ENCODE measurements at places on chromosomes 16 and 17. TPM values are rescaled to one million over a fixed set of nuclear protein-coding genes. Genes with fewer than 3 reads are reported as not detected.
A peak's percentile ranks its signal among the peaks of the same experiment; 100 is the strongest.

- no peak for DNase-seq
- no peaks in the 10 kb centered on the region for H3K36me3 ChIP-seq
- no peaks in the 10 kb centered on the region for H3K27me3 ChIP-seq
- peaks cover 52% of the 10 kb centered on the region for H3K4me1 ChIP-seq
- no peak overlapping the region for H3K4me3 ChIP-seq
- H3K27ac ChIP-seq, result peak overlapping the region; percentile 71
Measured at GRCh38 chr16:67683767-67684166, 17.2 kb downstream of the C16orf86 start.

SPATA32 gene
- polyA plus RNA-seq, result 0.08 TPM

GRCh38 chr16:78791011-78791410 lies 691.6 kb downstream of the WWOX start:
- H3K27me3 ChIP-seq, result no peaks in the 10 kb centered on the region
- H3K4me3 ChIP-seq, result no peak overlapping the region
- H3K36me3 ChIP-seq, result no peaks in the 10 kb centered on the region

DNA sequence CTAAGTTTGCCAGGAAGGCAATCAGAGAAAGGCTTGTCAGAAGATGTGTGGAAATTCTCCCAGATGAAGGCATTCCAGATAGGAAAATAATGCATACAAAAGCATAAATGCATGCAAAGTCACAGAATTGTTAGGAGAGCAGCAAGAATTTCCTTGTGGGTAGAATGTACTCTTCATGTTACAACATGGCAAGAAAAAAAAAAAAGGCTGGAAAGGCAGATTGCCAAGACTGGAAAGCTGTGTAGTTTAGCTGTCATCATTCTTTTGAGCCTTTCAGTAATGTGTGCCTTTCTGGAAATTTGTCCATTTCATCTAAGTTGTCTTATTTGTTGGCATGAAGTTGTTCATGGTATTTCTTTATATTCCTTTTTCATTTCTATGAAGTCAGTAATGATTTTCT lies 71.0 kb upstream of the EFCAB3 start:
- no peaks in the 10 kb centered on the region for H3K36me3 ChIP-seq
- H3K4me1 ChIP-seq, result no peaks in the 10 kb centered on the region
- no peak overlapping the region for H3K27ac ChIP-seq
- H3K4me3 ChIP-seq, result no peak overlapping the region
- H3K27me3 ChIP-seq, result no peaks in the 10 kb centered on the region

DNA sequence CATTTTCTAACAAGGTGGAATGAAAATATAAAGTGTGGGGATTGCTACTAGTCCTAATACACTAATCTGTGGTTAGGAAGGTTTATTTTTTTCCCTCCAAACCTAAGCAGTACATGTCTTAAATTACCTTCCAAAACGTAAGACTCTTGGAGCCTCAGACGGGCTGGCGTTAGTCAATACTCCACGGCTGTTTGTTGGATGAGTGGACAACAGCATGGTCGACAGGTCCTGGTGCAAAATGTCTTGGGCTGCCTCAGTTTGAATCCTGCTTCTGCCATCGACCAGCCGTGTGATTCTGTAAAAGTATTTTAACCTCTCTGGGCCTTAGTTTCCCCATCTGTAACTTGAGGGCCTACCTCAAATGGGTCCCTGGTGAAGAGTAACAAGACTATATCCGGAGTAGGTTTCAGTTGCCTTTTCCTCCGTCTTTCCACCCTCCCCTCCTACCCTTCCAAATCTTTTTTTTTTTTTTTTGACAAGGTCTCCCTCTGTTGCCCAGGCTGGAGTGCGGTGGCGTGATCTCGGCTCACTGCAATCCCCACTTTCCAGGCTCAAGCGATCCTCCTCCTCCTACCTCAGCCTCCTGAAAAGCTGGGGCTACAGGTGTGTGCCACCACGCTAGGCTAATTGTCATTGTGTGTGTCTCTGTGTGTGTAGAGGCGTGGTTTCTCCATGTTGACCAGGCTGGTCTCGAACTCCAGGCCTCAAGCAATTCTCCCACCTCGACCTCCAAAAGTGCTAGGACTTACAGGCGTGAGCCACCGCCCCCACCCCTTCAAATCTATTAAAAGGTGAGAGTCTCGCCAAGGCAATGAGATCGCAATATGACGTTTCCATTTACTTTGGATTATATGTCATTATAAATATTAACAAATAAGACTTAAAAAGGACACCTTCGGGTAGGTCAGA lies 5.8 kb downstream of the SCGB1C2 start:
- peak; percentile 27 for DNase-seq
- peaks cover 15% of the 10 kb centered on the region for H3K4me1 ChIP-seq
- peaks cover 5% of the 10 kb centered on the region for H3K27me3 ChIP-seq
- H3K27ac ChIP-seq, result no peak overlapping the region
- no peaks in the 10 kb centered on the region for H3K36me3 ChIP-seq
- no peak overlapping the region for H3K4me3 ChIP-seq

DNA sequence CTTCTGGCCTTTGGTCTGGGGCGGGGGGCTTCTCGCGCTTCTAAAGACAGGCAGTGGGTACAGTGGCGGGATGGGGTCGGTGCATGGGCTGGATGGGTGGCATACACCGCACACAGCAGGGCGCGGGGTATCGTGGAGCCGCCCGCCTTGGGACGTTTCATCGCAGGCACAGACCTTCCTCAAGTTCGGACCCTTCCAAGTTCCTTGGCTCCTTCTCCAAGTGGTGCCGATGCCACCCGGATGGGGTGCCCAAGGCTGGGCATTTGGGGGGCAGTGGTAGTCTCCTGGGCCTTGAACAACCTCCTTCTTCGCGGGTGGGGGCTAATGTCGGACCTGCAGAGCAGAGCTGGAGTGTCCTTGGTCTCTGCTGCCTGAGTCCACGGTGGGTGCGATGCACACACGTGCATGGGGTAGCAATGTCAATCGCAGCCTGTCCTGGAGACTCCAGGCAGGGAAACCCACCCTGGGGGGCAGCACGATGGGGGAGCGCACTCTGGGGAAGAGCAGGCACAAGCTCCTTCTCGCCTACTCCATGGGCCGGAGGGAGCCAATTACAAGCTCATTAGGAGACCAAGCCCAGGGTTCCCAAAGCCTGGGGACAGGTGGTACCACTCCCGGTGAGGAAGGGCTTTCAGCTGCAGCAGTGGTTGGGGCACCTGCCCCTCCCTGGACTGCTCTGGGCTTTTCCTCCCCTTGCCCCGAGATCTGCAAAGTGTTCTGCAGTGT lies 686 bp upstream of the MTSS2 start:
- peaks cover 14% of the 10 kb centered on the region for H3K27me3 ChIP-seq
- no peaks in the 10 kb centered on the region for H3K36me3 ChIP-seq
- H3K27ac ChIP-seq, result peak overlapping the region; percentile 80
- no peak for DNase-seq

SPIRE2 gene
- polyA plus RNA-seq, result 0.80 TPM

DNA sequence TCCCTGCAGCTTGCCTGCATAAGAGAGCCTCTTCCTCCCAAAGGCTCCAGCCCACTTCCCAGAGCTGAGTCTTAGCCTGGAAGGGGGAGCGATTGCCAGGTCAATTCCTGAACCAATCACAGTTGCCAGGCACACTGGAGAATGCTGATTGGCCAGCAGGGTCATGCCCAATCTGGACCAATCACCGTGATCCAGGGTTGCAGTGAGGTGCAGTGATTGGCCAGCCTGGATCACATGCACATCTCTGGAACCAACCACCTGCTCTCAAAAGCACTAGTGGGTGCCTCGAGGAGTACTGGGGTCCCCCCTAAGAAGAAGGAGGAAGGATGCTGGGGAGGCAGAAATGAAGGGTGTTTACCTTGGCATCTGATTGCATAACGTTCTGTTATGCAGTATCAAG lies 18.4 kb downstream of the NAGPA start:
- H3K27me3 ChIP-seq, result peaks cover 11% of the 10 kb centered on the region
- H3K4me1 ChIP-seq, result no peaks in the 10 kb centered on the region
- DNase-seq, result no peak
- H3K27ac ChIP-seq, result no peak overlapping the region

DNA sequence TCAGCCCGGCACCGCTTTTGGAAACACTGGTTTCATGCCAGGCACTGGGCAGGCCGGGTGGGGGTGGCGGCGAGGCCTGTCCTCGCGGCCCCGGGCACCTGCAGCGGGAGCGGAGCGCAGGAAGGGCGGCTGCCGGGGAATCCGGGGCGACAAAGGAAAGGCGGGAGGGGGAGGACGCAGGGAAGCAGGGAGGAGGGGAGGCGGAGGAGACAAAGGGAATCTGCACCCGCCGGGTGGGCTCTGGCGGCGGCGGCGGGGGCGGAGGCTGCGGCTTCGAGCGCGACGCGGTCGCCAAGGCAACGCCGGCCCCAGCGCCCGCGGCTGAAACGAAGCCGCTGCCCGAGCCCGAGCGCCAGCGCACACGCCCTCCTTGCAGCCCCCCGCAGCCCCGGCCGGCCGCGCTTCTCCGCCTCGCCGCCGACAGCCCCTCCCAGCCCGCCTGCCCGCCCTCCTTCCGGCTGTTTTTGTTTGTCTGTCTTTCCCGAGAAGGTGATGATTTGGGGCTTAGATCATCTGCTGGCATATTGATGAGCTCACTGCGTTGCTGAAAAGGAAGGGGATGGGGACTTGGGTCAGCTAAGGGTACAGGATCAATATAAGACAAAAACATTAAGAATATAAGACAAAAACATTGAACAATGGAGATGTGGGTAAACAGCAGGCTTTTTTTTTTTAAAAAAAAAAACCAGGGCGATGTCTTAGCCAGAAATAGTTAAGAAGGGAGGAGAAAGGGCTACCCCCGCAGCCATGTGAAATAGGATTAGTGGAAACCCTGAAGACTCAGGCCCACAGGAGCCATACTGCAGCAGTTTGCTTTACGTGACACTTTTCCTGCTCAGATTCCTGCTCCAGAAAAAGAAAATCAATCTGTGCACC lies 32.7 kb downstream of the CDK5R1 start:
- H3K36me3 ChIP-seq, result no peaks in the 10 kb centered on the region
- DNase-seq, result peak; percentile 94
- H3K4me3 ChIP-seq, result peak overlapping the region; percentile 30
- peak overlapping the region; percentile 85 for H3K27ac ChIP-seq
- peaks cover 22% of the 10 kb centered on the region for H3K4me1 ChIP-seq

NPIPA8 gene
- polyA plus RNA-seq, result not detected

DNA sequence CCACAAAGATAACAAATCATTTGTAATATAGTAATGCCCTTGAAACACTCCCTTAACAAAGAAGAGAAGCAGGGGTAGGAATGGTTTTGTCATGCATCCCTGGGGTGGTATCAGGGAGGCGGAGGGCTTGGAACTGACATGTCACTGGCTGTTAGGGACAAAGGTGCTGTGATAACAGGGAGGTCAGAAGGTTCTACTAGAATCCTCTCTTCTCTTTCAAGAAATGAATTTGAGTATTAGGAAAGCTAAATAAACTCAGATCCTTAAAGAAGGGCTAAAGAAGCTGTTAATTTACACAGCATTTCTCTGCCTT lies 65.4 kb upstream of the ADAMTS18 start:
- H3K27me3 ChIP-seq, result no peaks in the 10 kb centered on the region
- no peak overlapping the region for H3K4me3 ChIP-seq
- no peaks in the 10 kb centered on the region for H3K4me1 ChIP-seq
- no peak for DNase-seq
- no peak overlapping the region for H3K27ac ChIP-seq

GRCh38 chr16:81522108-81522701 lies 77.6 kb downstream of the CMIP start:
- H3K27ac ChIP-seq, result peak overlapping the region; percentile 22
- H3K36me3 ChIP-seq, result peaks cover 8% of the 10 kb centered on the region
- DNase-seq, result peak; percentile 65

- no peaks in the 10 kb centered on the region for H3K27me3 ChIP-seq
- no peaks in the 10 kb centered on the region for H3K4me1 ChIP-seq
- DNase-seq, result no peak
- H3K27ac ChIP-seq, result no peak overlapping the region
- no peak overlapping the region for H3K4me3 ChIP-seq
- H3K36me3 ChIP-seq, result no peaks in the 10 kb centered on the region
Measured at GRCh38 chr16:52832771-52833170, 219.9 kb downstream of the CHD9NB start.

- peaks cover 15% of the 10 kb centered on the region for H3K4me1 ChIP-seq
- no peak overlapping the region for H3K4me3 ChIP-seq
- DNase-seq, result no peak
- peak overlapping the region; percentile 39 for H3K27ac ChIP-seq
- H3K27me3 ChIP-seq, result no peaks in the 10 kb centered on the region
Measured at GRCh38 chr17:42618442-42619150, 9.1 kb downstream of the TUBG1 start.

DNA sequence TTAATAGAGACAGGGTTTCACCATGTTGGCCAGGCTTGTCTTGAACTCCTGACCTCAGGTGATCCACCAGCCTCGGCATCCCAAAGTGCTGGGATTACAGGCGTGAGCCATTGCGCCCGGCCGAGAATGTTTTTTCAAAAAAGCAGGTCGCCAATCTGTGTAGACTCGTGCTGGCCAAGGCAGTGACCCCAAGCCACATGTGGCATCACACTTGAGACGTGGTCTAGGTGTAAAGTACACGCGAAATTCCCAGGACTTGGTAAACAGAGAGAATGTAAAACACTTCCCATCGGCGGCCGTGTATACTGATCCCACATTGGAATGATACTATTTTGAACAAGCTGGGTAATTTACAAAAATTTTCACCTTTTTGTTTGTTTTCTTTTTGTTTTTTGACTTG lies 41.1 kb downstream of the TBC1D16 start:
- no peaks in the 10 kb centered on the region for H3K36me3 ChIP-seq
- no peak for DNase-seq
- H3K27me3 ChIP-seq, result no peaks in the 10 kb centered on the region

NOS2 gene
- polyA plus RNA-seq, result 0.10 TPM

TP53TG3F gene
- polyA plus RNA-seq, result not detected

- no peak overlapping the region for H3K4me3 ChIP-seq
- H3K27me3 ChIP-seq, result no peaks in the 10 kb centered on the region
- H3K4me1 ChIP-seq, result no peaks in the 10 kb centered on the region
- no peak overlapping the region for H3K27ac ChIP-seq
Measured at GRCh38 chr16:85491058-85491771, 121.9 kb upstream of the GSE1 start.

- no peaks in the 10 kb centered on the region for H3K4me1 ChIP-seq
- H3K4me3 ChIP-seq, result no peak overlapping the region
- no peaks in the 10 kb centered on the region for H3K27me3 ChIP-seq
Measured at GRCh38 chr17:66387392-66387981, 85.1 kb downstream of the PRKCA start.

DNA sequence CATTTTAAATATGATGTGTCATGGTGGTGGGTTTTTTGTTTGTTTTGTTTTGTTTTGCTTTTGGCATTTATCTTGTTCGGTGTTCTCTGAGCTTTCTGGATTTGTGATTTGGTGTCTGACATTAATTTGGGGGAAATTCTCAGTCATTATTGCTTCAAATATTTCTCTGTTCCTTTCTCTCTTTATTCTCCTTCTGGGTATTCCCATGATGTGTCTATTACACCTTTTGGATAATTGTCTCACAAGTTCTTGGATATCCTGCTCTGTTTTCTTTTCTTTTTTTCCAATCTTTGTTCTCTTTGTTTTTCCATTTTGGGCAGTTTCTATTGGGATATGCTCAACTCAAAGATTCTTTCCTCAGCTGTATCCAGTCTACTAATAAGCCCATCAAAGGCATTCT lies 88.5 kb downstream of the MARCHF10 start:
- DNase-seq, result no peak
- no peaks in the 10 kb centered on the region for H3K27me3 ChIP-seq

SCIMP gene
- polyA plus RNA-seq, result 18.9 TPM

Data from spleen (tissue), 13 donors.